Amniotic stem cell (primary cell): ENCODE measurements at places on chromosomes 2 and 18.

DNA sequence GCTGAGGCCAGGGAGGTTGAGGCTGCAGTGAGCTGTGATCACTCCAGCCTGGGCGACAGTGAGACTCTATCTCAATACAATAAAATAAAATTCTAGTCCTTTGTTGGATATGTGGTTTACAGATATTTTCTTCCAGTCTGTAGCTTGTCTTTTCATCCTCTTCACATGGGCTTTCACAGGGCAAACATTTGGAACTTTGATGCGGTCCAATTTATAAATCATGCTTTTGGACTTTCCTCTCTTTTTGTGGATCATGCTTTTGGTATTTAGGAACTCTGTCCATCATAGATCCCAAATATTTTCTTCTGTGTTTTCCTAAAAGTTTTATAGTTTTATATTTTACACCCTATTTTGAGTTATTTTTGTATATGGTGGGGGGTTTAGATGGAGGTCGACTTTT is 14.9 kb downstream of the RAB10 start:
- DNase-seq: no peak

DNA sequence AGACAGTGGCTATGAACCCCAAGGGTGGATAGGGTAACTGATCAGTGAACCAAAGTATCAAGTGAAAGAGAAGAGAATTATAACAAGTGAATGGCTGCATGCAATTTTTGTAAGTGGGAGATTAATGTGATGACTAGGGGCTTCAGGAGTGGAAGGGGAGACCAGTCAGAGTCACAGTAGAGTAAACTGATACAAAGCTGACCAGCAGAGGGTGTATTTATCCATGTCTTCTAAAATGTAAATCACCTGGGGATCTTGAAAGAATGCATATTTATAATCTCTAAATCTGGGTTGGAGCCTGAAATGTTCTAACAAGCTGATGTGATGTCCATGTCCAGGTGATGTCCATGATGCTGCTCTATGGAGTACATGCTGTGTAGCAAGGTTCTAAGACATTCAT is 1351.3 kb upstream of the CHAC2 start:
- no peak for DNase-seq

DNA sequence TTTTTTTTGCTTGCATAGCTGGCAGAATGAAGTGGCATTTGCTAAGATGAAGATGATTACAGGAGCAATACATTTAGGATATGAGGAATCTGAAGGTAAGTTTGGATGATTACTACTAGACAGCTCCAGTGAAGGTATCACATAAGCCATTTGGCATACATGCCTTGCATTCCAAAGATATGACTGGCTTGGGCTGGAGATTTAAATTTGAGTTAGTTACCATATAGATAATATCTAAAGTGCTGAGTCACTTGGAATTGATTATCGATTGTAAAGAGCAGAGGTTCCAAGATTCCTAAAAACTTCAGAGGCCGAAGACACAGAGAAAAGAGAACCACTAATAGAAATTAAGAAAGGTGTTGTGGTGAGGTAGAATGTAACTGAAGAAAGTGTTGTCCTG is 1026.4 kb downstream of the DSC3 start:
- no peak for DNase-seq

DNA sequence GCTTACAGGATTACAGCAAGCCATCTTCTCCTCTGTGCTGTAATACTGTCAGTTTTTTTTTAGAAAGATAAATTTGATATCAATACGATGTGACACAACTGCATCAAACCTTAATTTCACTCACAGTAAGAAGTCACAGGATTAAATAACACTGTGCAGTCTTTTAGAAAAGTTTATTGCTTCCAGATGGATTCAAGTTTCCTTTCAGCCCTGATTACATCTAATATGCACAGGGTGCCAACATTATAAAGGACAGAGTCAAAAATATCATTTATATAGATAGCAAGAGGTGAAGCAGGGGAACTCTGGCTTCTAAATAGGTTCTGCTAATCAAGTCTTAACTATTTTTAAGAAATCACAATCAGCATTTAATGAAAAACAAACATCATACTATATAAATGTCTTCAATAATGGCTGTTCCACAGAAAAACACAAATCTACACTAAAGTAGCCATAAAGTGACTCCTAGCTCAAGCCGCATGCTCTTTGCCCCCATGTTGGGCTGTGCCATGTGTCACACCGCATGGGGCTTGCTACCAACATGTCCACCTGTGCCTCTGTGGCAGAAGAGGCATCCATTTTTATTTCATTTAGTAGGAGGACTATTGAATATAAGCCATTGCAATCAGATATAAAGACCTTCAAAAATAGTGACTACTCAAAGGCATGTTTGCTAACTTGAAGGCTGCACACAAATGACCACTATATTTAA is 35.0 kb downstream of the CERKL start:
- no peak for DNase-seq

GRCh38 chr18:49071317-49071716 is 120.6 kb upstream of the SMAD7 start:
- DNase-seq: no peak

GRCh38 chr18:44732599-44732998 is 51.9 kb downstream of the SETBP1 start:
- DNase-seq: no peak

GRCh38 chr18:3689986-3690763 is 240.2 kb downstream of the TGIF1 start:
- no peak for DNase-seq

DNA sequence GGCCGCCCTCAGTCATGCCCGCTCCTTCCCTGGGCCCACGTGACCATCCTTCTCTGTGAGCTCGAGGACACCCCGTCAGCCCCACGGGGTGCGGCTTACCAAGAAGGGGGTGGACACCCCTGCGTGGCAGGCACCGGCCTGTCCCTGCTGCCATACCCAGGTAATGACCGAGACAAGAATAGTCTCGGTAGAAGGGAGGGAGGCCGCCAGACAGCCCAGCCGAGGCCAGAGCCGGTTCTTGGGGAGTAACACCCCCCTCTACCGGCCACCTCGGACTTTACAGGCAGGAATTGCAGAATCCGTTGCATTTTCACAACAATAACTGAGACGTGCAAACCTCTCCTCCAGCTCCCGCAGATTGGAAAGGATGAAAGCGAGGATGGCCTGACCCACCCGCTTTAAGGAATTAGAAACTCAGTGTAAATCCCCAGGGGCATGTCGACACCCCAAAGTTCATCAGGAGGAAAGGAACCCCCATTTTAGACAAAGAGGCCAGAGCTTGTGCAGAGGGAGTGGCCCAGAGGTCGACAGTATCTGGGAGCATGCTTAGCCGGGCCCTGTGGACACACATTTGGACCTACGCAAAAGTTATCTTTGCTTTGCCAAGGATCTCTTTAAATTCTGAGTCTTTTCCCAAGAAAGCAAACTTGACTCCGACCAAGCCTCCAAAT is 60.1 kb upstream of the GLI2 start:
- peak; percentile 33 for DNase-seq

GRCh38 chr2:11775384-11775783 is 29.0 kb downstream of the LPIN1 start:
- no peak for DNase-seq

GRCh38 chr2:104768694-104769093 is 85.2 kb upstream of the POU3F3 start:
- DNase-seq: no peak

DNA sequence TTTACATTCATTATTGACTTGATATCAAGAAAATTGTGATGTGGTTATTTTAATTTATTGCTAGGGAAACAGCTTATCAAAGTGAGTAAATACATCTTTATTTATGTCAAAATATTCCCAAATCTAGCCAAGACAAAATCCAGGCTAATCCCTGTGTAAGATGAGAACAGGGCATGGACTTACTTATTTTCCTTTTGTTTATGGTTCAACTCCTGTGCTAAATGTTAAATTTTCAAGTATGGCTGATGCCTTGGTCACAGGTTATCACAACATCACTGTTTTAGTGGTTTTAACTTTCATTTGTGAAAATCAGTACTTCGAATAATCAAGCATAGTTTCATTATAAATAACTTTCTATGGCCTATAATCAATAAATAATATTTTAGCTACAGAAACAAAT is 657.0 kb upstream of the SYT4 start:
- no peak for DNase-seq

- DNase-seq: peak; percentile 38
These were observed 162.0 kb downstream of the RTP5 start for GRCh38 chr2:242031481-242032019.

GRCh38 chr2:20015482-20016083 is 3.1 kb upstream of the MATN3 start:
- DNase-seq: peak; percentile 68

GRCh38 chr18:7604361-7604760 is 37.2 kb downstream of the PTPRM start:
- no peak for DNase-seq

GRCh38 chr2:233082931-233083755 is 23.0 kb downstream of the INPP5D start:
- no peak for DNase-seq

DNA sequence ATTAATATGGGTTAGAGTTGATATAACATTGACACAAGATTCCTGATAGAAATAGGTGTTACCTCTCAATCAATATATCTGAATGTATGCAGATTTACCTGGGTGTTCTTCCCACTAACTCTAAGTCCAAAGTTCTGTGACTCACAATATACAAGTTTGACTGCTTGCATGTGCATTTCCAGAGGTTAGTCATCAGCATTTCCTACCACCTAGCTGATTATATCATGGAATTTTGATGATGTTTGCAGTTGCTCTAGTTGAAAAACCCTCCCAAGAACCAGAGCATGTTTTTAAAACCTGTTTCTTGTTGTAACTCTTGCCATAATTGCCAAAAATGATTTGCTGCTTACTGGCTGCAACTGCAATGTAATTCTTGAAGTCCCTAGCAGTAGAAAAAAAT is 15.0 kb upstream of the DSG1 start:
- no peak for DNase-seq

- DNase-seq: peak; percentile 38
These were observed 250.4 kb upstream of the DSEL start for GRCh38 chr18:67766930-67767329.

DNA sequence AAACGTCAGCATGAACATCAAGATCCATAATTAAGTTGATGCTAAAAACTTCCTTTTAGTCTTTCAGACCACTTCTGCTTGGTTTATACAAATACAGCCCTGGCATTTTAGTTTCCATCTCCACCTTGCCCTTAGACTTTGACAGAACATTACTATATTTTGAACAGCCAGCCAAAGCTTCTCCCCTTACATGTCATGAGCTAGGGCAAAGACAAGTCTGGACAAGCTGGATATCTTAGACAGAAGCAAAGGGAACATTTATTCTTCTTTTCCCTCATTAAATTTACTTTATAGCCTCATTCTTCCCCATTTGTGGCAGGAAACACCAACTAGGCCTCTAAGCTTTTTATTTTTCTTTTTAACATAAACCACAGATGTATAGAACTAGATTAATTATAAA is 403.3 kb downstream of the SUCLG1 start:
- no peak for DNase-seq

DNA sequence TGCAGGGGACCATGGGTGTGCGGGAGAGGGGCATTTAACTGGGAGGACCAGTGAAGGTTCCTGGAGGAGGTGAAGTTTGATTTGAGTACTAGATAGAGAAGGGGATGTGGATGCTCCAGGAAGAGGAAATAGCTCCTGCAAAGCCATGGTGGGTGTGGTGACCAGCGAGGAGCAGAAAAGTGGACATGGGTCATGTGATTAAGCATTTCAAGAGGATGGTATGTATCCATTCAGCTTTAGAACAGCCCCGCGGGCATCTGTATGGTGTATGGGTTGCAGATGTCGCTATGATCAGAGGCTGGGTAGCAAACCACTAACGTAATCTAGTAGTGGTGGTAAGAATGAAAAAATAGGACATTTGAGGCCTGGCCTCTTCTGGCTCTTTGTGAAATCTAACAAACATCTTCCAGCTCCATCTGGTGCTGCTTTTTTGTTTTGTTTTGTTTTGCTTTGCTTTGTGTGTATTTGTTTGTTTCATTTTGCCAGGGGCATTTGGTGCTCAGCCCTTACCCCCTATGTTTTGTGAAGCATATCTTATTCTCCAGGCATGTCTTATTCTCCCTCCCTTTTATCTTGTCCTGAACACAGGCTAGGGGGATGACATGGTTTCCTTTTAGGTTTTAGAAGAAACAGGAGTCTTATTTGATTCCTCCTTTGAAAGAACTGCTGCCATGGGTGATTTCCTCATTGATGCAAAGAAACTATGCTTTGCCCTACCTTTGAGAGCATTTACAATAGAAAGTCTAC is 226.1 kb downstream of the LRRTM1 start:
- no peak for DNase-seq

DNA sequence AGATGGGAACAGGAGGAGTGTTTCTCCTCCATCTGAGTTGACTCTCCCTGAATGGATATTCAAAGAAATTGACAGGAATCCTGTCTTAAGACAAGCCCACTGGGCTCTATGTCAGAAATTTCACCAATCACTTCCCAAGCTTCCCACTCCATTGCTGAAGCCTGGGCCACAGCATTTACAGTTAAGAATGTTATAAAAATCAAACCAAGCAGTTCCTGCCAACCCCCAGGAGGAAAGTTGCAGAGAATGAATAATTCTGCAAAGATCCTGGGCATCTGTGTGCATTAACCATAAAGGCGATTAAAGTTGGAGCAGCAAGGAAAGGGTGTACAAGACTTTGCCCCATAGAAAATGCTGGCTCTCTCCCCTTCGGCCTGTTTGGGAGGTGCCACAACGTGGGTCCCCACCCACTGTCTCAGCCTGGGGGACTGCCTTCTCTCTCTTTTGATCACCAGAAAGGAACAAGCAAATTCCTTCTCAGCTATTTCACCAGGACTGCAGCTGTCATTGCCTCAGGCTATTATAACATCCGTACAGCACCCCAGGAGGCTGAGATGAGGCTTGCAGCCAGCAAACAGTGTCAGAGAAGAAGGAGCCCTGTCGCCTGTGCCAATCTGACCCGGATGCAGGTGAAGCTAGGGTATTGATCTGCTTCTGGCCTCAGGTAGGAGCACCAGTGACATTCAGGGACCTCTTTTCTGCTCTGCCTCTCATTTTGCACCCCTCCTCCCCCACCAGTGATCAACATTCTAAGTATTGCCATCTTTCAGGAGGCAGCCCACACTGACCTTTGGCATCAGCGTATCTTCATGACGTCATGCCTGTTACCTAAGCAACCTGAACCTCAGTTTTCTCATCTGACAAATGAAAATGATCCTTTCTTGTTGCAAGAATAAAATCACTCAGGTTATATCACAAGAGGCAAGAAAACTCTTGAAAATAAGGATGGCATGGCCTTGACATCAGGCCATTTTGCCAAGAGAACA is 219.0 kb downstream of the SH3BP4 start:
- DNase-seq: peak; percentile 69

DNA sequence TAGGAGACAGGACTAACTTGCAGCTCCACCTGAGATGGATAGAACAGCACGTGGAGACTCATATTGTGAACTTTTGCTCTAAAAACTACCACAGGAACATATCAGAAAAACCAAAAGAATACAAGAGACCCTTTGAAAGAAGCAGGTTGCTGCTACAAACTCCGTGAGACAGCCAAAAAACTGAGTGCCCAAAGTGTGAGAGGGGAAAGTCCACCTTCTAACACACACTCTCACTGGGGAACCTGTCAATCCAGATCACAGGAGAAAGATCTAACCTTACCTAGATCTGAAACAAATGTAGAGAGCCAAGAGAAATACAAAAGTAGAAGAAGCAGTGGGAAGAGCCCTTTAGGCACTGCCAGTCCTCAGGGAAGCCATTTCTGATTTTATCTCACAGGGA is 46.3 kb upstream of the SPOPL start:
- DNase-seq: no peak

- DNase-seq: no peak
These were observed 23.0 kb downstream of the MALT1 start for GRCh38 chr18:58694221-58694620.
